Stimulated activated CD4-positive, alpha-beta T cell treated with anti-CD3 and anti-CD28 coated beads, Interleukin-1b, Interleukin-23, amount 100 ng/mL, for 48 hours (primary cell): ENCODE measurements at places on chromosomes 4 and X.
A peak's percentile ranks its signal among the peaks of the same experiment; 100 is the strongest.

DNA sequence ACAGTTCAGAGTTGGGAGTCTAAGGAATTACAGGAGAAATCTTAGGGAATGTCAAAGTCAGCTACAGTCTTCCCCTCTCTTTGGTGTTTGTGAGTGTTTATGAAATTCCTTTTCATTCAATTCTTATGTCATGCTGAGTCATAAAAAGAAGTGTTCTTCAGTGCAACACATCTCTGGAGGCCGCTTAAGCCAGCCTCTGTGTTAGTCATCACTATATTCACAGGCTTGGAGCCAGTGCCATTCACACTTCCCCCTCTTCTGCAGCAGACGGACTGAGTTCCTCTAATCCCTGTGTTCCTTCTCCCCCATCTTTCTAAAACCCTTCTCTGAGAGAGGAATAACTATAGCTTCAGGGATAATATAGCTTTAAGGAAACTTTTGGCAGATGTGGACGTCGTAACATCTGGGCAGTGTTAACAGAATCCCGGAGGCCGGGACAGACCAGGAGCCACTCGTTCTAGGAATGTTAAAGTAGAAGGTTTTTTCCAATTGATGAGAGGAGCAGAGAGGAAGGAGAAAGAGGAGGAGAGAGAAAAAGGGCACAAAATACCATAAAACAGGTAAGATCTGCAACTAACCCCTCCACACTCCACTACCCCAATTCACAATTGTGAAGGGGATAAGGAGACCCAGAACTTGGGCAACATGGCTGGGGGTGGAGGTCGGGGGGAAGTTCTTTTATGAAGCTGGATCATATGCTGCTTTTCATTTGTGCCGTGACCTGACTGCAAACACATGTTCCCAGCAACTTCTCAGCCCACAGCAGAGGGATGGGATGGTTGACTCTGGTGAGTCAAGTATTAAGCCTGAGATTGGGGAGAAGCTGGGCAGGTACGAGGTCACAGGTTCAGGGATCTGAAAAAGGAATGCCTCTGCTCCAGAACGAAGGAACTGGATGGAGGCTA lies at the start of gene SRPX2:
Gene SRPX2 (plus strand): TSS at position 244 of the 905 bp plus-strand sequence. CDS start 2,124 bp downstream, outside the sequence.
- no peak for DNase-seq

DNA sequence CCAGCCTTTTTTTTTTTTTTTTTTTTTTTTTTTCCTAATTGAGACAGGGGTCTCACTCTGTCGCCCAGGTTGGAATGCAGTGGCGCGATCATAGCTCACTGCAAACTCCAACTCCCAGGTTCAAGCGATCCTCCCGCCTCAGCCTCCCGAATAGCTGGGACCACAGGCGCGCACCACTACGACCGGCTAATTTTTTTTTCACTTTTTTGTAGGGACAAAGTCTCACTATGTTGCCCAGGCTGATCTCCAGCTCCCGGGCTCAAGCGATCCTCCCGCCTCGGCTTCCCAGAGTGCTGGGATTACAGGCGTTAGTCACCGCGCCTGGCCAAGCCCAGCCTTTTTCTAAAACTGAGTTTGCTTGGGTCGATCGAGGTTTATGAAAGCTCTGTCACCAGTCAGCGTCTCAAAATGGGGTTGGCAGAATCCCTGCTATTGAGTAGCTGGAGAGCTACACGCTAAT lies 1.3 kb upstream of the OTUD5 start:
- DNase-seq, result peak; percentile 30

DNA sequence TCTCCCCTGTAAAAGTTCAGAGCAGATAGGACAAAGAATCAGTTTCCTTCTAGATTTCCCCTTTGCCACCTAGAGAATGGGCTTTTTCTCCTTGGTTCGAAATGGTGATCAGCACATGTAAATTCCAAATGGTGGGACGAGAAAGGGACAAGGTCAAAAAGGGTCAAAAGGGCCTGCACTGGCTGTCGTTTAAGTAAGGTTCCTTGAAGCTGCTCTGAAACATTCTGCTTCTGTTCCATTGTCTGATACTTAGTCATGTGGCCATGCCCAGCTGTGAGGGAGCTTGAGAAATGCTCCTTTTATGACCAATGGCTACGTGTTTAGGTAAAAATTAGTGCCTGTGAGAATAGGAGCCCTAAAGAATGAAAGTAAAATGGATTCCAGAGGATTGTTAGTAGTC lies 165.9 kb upstream of the CENPE start:
- no peak for DNase-seq

- DNase-seq, result no peak
Measured at GRCh38 chrX:12802741-12803140, 11.5 kb downstream of the PRPS2 start.

- DNase-seq, result no peak
Measured at GRCh38 chr4:6663596-6664393, 23.3 kb downstream of the MRFAP1 start.

- DNase-seq, result no peak
Measured at GRCh38 chr4:171759274-171759673, 53.9 kb upstream of the GALNTL6 start.

- no peak for DNase-seq
Measured at GRCh38 chr4:122928930-122929329, 6.5 kb upstream of the NUDT6 start.

DNA sequence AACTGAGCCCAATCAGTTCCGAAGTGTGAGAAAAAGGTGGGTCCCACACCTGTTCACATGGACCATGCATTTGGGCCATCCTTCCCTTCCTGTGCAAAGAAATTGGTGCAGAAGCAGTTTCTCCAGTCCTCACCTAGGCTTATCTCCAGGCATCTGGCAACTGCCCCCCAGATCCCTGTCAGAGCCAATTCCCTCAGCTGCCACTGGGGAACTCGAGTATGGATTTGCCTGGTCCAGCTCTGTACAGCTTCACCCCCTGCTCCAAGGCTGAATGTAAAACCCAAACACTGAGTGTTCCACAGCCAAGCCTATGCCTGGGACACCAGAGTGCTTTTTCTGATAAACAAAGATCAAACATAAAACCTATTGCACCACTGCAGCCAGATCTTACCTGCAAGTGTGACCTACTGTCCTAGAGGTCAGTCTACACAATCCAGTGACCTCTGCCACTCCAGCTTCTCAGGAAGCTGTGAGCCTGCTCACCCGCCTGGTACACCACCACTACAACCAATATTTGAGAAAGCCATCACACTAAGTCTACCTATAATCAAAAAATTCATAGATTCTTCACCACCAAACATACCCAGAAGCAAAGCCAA lies 136.4 kb downstream of the STPG2 start:
- DNase-seq, result no peak

GRCh38 chr4:98485816-98486345 lies 172.5 kb downstream of the TSPAN5 start:
- peak; percentile 28 for DNase-seq

- no peak for DNase-seq
Measured at GRCh38 chr4:25760518-25761157, 102.2 kb downstream of the SEL1L3 start.

GRCh38 chr4:145557720-145558119 lies 61.5 kb upstream of the MMAA start:
- peak; percentile 51 for DNase-seq

DNA sequence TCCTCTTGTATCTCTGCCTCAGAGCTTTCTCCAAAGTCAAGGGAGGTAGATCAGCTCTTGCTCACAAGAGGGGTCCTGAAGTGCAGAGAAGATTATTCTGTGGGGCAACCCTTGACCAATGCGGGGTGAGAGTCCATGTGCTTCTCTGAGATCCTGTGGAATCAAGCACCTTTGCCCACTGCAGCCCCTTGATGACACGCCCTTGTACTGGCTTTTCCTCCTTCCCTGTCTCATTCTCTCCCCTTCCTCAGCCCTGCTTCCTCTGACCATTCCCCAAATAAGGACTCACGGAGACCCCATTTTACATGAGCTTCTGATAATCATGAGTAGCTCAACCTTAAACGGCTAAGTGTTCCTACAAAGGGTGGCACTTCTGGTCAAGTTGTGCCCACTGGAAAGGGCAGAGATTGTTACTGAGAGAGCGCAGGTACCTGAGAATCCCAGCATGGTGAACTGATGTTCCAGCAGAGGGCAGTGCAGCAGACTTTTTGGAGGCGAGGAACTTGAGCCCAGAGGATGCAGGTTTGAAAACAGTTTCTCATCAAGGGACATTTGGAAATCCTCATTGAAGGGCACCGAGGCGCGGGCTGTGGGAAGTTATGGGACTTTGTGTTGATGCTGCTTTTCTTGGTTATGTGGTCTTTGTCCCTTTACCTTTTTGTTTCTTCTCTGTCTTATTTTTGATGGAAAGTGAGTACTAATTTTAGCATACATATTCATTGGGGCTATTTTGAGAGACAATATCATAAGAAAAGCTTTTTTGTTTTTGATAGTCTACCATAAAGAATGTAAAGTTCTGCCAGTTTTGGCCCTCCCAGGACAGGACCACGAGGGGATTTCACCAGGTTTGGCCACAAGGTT lies 201.3 kb downstream of the RBM46 start:
- DNase-seq, result peak; percentile 17

GRCh38 chr4:10072420-10073017 lies 44.1 kb downstream of the WDR1 start:
- DNase-seq, result no peak

DNA sequence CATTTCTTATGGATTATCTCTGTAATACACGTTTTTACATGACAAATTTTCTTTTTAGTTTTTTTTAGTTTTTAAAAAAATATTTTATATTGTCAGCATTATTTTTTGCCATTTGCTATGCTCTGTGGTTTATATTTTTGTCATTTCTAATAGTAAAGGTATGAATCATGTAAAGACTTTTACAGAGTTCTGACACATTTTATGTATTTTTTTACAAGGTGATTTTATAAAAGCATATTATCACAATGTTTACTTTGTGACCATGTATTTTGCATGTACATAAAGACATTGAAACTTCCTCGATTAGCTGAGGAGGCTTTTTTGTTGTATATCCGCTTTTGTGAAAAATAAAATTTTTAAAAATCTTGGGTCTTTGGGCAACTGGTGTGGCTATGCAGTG lies 1705.1 kb downstream of the PCDH7 start:
- DNase-seq, result no peak

GRCh38 chrX:47831788-47832187 lies 4.9 kb upstream of the ZNF81 start:
- peak; percentile 39 for DNase-seq

DNA sequence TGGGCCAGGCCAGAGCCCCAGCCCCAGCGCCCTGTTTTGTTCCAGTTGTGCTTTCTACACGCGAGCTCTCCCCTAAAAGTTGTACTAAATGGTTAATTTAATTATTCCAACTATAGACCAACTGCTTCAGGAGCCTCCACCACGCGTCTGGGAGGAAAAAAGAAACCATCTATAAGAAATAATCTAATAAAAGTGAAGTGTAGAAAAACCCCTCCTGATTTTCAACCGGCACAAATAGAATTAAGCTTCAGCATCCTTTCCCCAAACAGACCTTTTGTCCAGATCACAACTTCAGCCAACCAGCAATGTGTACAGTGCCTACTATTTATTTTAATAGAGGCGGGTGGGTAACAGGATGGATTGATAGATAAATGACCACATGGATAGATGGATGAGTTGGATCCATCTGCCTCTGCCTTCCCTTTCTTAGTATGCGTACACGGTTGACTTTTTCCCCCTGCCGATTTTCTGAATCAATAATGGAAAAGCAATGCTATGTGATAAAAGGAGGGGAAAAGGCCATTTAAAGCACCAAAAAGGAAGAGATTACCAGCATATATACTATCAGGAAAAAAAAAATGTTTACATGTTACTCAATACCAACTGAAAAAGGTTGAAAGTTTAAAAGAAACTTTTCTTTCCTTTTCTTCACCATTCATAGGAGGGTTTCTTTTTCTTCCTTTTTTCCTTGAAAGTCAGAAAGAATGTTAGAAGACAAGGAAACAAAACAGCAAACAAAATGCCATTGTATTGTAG lies 3.7 kb upstream of the PHOX2B start:
- DNase-seq, result no peak

- peak; percentile 25 for DNase-seq
Measured at GRCh38 chrX:129772796-129773431, 6.8 kb upstream of the SASH3 start.

DNA sequence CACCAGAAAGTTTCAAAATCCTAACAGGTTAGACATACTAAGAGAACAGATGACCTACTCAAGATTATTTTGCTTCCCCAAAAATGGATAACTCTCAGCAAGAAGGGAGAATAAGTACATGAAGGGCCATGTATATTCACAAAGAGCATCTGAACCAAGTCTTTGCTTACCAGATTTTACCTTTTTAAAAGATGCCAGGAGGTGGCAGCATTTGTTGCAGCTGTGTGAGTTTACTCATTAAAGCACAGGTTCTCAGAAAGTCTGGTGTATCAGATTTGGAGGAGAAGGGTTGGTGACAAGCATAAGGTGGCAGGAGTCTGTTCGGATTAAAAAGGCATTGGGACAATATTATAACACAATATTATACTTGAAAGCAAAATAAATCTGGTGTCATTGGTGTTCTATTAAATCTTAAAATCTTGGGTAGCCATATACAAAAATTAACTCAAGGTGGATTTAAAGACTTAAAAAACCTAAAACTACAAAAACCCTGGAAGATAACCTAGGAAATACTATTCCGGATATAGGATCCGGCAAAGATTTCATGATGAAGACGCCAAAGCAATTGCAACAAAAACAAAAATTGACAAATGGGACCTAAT lies 51.3 kb upstream of the NFKB1 start:
- peak; percentile 44 for DNase-seq

- DNase-seq, result no peak
Measured at GRCh38 chr4:165439981-165440380, 61.2 kb downstream of the CPE start.

GRCh38 chr4:112860830-112861690 lies 188.4 kb upstream of the ANK2 start:
- no peak for DNase-seq

DNA sequence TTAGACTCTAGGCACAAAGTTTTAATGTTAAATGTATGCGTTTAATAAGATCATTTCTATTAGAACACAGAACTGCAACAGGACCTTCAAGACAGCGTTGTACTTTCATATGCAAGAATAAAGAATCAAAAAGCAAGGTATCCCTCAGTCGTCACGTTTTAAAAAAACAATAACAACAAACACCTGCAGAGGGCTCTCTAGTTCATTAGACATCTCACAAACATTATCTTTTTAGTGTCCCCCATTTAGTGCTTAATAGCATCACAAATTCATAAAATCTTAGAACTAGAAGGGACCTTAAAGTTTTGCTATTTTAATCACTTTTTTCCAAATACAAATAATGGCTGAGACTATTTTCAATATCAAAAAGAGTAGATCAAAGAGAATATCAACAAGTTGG lies 236.6 kb downstream of the DCHS2 start:
- DNase-seq, result no peak

GRCh38 chr4:59712470-59712869 lies 1487.7 kb upstream of the ADGRL3 start:
- no peak for DNase-seq

- no peak for DNase-seq
Measured at GRCh38 chr4:122156819-122157218, 4.7 kb downstream of the BLTP1 start.

GRCh38 chr4:185914583-185915199 lies 102.7 kb upstream of the SORBS2 start:
- DNase-seq, result no peak

DNA sequence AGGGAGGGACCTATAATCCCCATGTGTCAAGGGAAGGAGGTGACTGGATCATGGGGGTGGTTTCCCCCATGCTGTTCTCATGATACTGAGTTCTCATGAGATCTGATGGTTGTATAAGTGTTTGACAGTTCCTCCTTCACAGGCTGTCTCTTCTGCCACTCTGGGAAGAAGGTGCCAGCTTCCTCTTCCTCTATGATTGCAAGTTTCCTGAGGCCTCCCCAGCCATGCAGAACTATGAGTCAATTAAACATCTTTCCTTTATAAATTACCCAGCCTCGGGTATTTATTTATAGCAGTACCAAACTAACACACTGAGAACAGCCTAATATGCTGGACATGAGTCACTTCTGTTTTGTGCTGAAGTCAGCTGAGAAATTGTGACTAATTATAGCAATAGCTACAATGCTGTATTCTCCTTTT lies 656.9 kb upstream of the CPEB2 start:
- DNase-seq, result no peak

GRCh38 chr4:107275225-107275624 lies 239.1 kb upstream of the DKK2 start:
- no peak for DNase-seq
